Spinal cord (tissue), 10 donors: ENCODE measurements at places on chromosomes 7 and 10.
A peak's percentile ranks its signal among the peaks of the same experiment; 100 is the strongest.

DNA sequence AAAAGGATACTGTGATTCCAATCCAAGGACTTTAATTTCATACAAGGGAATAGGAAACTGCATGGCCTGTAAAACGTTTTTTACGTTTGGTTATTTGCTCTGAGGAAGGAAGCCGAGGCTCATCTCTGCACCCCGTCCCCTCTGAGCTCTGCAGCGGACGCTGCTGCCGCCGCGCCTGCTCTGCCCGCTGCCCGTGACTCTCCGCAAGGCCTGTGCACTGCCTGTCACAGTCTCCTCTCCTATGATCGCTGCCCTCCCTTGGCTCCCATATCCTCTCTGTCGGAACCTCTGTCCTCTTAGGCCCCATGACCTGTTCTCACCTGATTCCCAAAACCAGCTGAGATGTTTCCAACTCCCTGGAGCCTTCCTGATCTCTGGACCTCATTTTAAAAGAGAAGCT, 320.3 kb upstream of the ZNF32 start:
- DNase-seq: no peak

DNA sequence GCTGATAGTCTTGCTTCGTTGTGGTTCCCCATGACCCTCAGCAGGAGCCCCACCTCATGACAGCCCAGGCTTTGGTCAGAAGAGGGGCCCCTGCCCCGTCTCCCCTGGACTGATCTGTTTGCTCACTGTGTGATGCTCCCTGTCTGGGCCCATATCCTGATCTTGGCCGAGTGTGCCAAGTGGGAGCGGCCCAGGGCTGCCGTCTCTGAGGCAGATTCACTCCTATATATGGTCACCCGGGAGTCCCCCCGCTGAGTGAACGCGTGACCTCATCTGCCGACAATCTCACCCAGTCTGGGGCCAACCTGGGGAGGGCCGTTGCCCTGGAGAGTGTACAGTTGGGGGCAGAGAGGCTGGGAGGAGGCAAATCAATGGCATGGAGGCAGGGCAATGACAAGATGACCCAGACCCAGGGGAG, 34.5 kb downstream of the PPIF start:
- no peak for DNase-seq

DNA sequence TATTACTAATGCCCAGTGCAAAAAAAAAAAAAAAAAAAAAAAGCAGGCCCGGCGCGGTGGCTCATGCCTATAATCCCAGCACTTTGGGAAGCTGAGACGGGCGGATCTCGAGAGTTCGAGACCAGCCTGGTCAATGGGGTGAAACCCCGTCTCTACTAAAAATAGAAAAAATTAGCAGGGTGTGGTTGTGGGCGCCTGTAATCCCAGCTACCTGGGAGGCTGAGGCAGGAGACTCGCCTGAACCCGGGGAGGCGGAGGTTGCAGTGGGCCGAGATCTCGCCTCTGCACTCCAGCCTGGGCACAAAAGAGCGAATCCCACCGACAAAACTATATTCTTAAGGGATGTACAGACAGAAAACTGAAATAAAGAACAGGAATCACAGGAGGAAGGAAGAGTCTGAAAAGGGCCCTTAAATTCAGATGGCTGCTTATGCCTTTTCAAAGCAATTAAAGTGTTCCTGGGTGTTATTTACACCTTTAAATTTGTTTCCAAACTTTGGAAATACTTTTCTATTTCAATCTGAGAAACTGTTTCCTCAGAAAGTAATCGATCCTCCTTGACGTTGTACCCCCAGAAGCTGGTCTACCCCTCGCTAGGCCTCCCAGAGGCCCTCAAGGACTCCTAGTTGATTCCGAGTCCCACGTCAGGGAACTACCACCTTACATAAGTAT, 2.0 kb upstream of the KMT2E start:
- DNase-seq: peak; percentile 10

DNA sequence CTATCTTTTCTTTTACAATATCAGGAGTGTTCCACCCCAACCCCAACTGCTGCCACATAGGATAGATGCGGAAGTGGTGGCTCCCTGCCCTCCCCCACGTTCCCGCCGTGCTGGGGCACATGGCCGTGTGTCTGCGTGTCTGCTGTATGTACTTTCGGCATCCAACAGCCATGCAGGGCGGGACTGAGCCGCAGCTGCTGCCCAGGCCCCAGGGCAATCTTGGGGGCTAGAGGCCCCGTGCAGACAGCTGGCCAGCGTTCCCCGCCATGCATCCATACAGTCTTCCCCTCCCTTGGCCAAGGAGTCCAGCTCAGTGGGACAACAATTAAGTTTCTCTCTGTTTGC, 162.7 kb downstream of the DGKB start:
- DNase-seq: no peak

- DNase-seq: peak; percentile 79
These were observed 31.7 kb upstream of the OPALIN start for GRCh38 chr10:96390460-96390864.

DNA sequence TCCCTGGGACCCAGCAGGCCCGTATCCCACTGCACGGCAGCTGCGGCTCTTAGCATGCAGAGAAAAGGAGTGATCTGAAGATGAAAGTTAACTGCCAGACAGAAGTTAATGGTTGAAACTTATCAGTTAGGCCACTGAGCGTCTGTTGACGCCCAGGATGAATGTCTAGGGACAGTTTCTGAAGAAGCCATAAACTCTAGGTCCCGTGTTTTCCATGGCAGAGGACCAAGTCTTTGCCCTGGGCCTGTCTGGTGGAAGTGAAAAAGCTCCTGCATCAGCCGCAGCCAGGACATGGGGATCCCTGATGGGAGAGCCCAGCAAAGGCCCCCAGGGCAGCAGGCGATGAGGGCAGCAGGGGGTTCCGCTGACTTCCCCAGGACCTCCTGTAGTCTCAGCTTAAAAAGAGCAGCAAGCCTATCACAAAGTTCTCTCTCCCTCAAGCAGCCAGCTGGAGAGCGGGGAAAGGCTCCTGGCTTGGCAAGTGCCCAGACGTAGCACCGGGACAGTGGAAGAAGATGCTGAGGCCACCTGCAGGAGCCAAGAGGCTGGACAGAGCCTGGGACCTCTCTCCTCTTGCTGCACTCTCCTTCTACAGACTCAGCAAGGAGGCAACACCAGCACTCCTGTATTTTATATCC, 79.6 kb downstream of the TNS3 start:
- DNase-seq: no peak

DNA sequence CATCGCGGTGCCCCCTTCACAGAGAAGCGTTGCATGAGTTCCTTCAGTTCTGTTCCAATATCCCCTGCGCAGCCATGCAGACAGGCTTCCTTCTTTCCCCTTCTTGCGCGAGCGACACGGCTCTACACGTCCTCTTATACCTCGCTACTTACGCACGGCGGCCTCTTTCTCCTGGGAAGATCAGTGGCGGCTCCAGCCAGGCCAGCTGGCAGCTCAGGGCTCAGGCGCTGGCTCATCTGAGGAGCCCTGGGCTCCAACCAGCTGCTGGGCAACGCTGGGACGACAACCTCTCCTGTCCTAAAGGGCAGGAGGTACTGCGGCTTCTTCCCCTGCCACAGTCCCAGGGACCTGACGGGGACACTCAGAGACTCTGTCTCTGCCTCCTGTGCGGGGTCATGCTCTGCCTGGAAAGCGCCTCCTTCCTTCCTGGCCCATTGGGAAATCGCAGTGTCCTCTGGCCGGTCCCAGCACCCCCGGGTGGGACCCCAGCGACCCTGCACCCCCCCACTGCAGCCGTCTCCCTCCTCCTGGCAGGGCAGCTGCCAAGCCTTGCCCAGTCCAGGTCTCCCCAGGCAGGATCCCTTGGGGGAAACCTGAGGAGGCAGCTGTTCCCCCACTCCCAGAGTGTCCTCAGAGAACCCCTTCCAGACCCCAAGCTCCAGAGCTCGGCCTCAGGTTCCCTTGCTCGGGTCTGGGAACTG, 5.0 kb upstream of the FAM20C start:
- no peak for DNase-seq

GRCh38 chr7:125484755-125485154, 555.1 kb upstream of the POT1 start:
- DNase-seq: no peak

DNA sequence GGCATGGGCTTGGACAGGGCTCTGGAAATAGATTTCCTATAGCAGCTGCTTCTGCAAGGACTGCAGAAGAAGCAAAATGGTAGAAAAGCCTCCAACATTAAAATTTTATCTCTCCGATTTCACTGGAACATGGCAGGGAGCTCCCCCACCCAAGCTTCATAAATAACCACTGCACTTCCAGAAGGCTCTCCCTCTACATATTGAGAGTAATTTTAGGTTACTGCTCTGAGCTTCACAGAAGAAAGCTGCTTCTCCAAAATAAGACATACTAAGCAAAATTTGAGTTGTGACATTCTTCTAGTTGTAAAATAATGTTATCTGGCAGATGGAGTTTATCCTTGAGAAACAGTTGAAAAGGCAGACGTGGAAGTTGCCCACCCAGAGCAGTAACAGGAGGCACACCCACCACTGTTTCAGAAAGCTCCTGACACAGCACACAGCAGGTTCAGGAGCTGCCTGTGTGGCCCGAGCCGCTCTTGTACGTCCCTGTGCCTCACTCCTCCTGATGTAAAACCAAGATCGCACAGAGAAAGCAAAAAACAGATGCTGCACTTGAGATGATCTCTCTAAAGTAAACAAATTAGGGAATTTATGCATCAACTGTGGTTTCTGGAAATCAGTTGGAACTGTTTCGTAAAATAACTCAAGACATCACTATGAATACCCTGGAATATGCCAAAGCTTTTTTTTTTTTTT, 621.0 kb downstream of the PARD3 start:
- peak; percentile 67 for DNase-seq
